Sigmoid colon (tissue), 7 donors: ENCODE measurements at places on chromosomes 4 and X. TPM values are rescaled to one million over a fixed set of nuclear protein-coding genes. Genes with fewer than 3 reads are reported as not detected.

NLRP2B gene
- 0.16 TPM for total RNA-seq

GRCh38 chr4:135949931-135950330 lies 1582.4 kb downstream of the PCDH18 start:
- H3K36me3 ChIP-seq: no peaks in the 10 kb centered on the region
- no peaks in the 10 kb centered on the region for H3K27me3 ChIP-seq
- no peak overlapping the region for H3K27ac ChIP-seq
- DNase-seq: no peak
- no peaks in the 10 kb centered on the region for H3K4me1 ChIP-seq

DNA sequence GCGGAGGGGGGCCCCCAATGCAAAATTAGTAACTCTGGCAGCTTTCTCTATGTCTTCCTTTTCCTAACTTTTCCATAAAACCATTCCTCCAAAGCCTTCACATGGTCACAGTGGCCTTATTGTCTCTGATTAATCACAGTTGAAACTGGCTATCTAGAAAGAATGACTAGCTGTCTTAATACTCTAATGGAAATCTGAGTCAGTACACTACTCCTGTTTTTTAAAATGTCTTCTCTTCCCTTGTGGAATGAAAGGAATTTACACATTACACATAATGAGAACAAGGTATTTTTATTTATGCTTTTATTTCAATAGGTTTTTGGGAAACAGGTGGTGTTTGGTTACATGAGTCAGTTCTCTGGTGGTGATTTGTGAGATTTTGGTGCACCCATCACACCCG lies 66.3 kb upstream of the PUDP start:
- no peak overlapping the region for H3K27ac ChIP-seq
- H3K4me3 ChIP-seq: no peak overlapping the region
- no peaks in the 10 kb centered on the region for H3K4me1 ChIP-seq
- H3K27me3 ChIP-seq: no peaks in the 10 kb centered on the region
- H3K36me3 ChIP-seq: no peaks in the 10 kb centered on the region
- DNase-seq: no peak

DNA sequence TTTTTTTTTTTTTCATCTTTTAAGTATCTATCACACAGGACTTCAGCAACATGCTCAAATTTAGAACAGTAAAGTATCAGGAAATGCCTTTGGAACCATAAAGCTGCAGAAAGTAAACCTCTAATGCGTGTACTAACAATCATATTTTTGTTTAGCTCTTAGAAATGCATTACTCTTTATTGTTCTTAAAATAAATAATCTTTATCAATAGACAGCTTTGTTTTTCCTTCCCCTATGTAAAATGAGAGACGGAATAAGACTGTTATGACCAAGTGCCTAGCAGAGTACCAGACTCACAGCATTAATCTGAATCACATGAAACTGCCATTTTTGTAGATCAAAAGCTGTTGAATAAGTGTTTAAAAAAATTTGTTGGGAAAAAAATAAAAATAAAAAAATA lies 50.5 kb upstream of the COL25A1 start:
- H3K27me3 ChIP-seq: no peaks in the 10 kb centered on the region
- H3K4me1 ChIP-seq: no peaks in the 10 kb centered on the region
- no peak for DNase-seq
- H3K36me3 ChIP-seq: no peaks in the 10 kb centered on the region
- H3K4me3 ChIP-seq: no peak overlapping the region
- no peak overlapping the region for H3K27ac ChIP-seq

DNA sequence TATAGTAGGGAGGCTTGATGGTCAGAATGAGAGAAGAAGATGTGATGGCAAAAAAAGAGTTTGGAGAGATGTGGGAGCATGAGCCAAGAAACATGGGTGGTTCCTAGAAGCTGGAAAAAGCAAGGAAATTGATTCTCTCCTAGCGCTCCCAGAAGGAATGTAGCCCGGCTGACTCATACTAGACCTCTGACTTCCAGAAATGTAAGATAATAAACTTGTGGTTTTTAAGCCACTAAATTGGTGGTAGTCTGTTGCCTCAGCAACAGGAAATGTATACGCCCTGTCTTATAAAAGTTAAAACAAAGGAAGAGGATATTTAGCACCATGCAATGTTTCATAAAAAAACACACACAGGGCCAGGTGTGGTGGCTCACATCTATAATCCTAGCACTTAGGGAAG lies 182.7 kb upstream of the PCDH7 start:
- H3K27ac ChIP-seq: no peak overlapping the region
- H3K4me3 ChIP-seq: no peak overlapping the region
- no peaks in the 10 kb centered on the region for H3K27me3 ChIP-seq
- H3K36me3 ChIP-seq: no peaks in the 10 kb centered on the region

- no peak for DNase-seq
- H3K4me3 ChIP-seq: peak overlapping the region; percentile 74
- H3K36me3 ChIP-seq: no peaks in the 10 kb centered on the region
- no peaks in the 10 kb centered on the region for H3K4me1 ChIP-seq
- H3K27me3 ChIP-seq: no peaks in the 10 kb centered on the region
- peak overlapping the region; percentile 85 for H3K27ac ChIP-seq
Observed at GRCh38 chr4:104492183-104492771, 2.4 kb downstream of the CXXC4 start.

GRCh38 chrX:96449896-96450295 lies 234.7 kb upstream of the DIAPH2 start:
- no peak overlapping the region for H3K27ac ChIP-seq
- no peaks in the 10 kb centered on the region for H3K27me3 ChIP-seq
- H3K4me3 ChIP-seq: no peak overlapping the region
- H3K4me1 ChIP-seq: no peaks in the 10 kb centered on the region

DNA sequence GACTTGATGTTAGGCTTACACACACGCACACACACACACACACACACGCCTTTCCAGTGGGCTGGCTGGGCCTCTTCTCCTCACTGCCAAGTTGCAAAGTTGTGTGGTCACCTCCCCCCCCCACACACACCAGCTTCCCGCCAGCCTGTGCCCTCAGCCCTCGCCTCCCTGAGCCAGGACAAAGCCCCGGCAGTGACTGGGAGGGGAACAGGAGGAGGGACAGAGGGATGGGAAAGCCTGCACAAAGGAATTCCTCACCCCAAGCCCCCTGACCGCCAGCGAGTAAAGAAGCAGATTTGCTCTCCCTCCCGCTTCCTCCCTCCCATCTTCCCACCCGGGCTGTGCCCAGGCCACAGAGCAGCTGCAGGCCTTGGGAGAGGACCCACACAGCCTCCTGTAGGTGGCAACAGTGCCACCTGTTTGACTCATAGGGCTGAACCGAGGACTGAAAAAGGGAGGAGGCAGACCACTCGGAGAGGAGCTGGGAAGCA lies at the start of gene GDPD2:
Gene GDPD2, plus strand, starts transcription at position 464 of the 491 bp plus-strand sequence. CDS start 1,671 bp downstream, outside the sequence.
- no peak for DNase-seq
- H3K4me1 ChIP-seq: no peaks in the 10 kb centered on the region
- H3K4me3 ChIP-seq: no peak within 1 kb of the TSS
- H3K27ac ChIP-seq: no peak within 1 kb of the TSS
- no peaks in the 10 kb centered on the region for H3K27me3 ChIP-seq

- no peak overlapping the region for H3K4me3 ChIP-seq
- no peak overlapping the region for H3K27ac ChIP-seq
- no peak for DNase-seq
- no peaks in the 10 kb centered on the region for H3K36me3 ChIP-seq
- no peaks in the 10 kb centered on the region for H3K4me1 ChIP-seq
Observed at GRCh38 chr4:183300655-183301054, 19.4 kb downstream of the CLDN22 start.

DCAF12L1 gene
- total RNA-seq: not detected

CCDC149 gene
- total RNA-seq: 16.1 TPM

GRCh38 chrX:53235566-53235965 lies 10.6 kb upstream of the KDM5C start:
- H3K4me3 ChIP-seq: no peak overlapping the region

DNA sequence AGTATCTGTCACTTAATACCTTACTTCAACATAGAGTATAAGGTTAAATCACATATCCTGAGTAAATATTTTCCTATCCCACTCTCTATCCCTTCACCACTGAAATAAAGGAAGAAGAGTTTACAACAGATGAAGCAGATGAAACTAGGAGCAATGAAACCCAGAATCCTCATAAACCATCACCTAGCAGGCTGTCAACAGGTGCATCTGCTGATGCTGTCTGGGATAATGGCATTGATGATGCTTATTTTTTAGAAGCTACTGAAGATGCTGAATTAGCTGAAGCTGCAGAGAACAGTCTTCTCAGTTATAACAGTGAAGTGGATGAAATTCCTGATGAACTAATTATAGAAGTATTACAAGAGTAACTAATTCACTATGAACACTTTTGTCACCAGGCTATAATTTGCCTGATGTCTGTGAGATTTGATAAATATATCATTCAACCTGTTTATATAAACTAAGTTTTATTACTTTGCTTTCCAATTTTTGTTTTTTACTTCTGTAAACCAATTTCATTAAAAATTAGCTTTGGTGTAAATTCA lies 39.4 kb downstream of the CENPU start:
- no peak overlapping the region for H3K27ac ChIP-seq
- H3K27me3 ChIP-seq: no peaks in the 10 kb centered on the region

DNA sequence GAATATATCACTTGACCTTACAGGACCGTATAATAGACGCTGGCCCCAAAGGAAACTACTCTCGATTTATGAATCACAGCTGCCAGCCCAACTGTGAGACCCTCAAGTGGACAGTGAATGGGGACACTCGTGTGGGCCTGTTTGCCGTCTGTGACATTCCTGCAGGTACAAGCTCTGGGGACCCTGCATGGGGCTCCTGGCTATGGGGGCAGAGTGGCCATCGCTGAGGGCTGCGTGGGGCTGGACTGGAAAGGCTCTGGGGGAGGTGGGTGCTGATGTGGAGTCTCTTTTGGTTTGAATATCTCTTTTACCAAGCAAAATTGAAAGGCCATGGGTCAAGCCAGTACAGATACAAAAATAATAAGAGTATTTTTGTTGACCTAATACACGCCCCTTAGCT lies 33.9 kb downstream of the NELFA start:
- peak; percentile 25 for DNase-seq
- no peaks in the 10 kb centered on the region for H3K4me1 ChIP-seq
- H3K27me3 ChIP-seq: no peaks in the 10 kb centered on the region
- H3K36me3 ChIP-seq: peaks cover 45% of the 10 kb centered on the region

TRIM60 gene
- total RNA-seq: not detected

GRCh38 chr4:107034996-107035818 lies 906 bp downstream of the DKK2 start:
- H3K27ac ChIP-seq: no peak overlapping the region
- no peaks in the 10 kb centered on the region for H3K27me3 ChIP-seq
- DNase-seq: peak; percentile 63
- no peaks in the 10 kb centered on the region for H3K36me3 ChIP-seq

COL4A6 gene
- 3.0 TPM for total RNA-seq

DNA sequence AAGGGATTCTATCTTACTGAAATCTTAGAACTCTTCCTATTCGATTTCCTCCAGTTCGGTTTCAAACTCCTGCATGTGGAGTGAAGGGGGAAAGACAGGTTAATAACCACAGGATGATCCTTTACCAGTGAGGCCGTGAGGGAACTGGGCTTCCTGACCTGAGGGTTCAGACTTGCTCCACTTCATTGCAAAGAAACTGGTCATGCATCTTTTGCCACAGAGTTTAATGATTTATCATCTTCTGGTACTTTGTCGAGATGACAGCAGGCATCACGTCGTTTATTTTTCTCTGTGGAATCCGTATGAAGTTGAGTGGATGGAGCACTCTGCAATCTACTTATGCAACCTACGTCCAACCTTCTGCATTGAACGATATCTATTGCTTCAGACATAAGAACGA lies 145.9 kb upstream of the NLGN4X start:
- no peaks in the 10 kb centered on the region for H3K36me3 ChIP-seq
- no peak for DNase-seq
- no peaks in the 10 kb centered on the region for H3K27me3 ChIP-seq
- H3K4me3 ChIP-seq: no peak overlapping the region
- H3K27ac ChIP-seq: no peak overlapping the region

DNA sequence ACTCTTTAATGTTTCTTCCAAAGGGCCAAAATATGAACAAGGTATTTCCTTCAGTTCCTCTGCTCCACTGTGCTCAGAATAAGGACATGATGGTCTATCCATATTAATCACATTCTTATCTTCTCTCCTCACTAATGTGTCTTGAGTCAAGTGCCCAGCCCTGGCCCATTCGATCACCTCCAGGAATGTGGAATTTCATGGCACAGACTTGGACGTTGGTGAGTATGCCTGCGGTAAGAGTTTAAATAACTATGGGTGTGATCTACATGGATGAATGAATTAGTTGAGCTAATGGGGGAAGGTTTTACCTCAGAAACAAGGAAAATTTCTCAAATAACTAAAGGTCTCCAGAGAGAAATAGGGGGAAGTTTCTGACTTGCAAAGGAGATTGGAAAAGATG lies 174.0 kb downstream of the NPFFR2 start:
- H3K27ac ChIP-seq: no peak overlapping the region
- H3K27me3 ChIP-seq: no peaks in the 10 kb centered on the region
- H3K4me1 ChIP-seq: no peaks in the 10 kb centered on the region

GRCh38 chr4:81085291-81085690 lies 54.8 kb downstream of the BMP3 start:
- no peak for DNase-seq
- no peak overlapping the region for H3K27ac ChIP-seq
- H3K36me3 ChIP-seq: no peaks in the 10 kb centered on the region
- H3K4me1 ChIP-seq: no peaks in the 10 kb centered on the region
- H3K4me3 ChIP-seq: no peak overlapping the region
- no peaks in the 10 kb centered on the region for H3K27me3 ChIP-seq

DNA sequence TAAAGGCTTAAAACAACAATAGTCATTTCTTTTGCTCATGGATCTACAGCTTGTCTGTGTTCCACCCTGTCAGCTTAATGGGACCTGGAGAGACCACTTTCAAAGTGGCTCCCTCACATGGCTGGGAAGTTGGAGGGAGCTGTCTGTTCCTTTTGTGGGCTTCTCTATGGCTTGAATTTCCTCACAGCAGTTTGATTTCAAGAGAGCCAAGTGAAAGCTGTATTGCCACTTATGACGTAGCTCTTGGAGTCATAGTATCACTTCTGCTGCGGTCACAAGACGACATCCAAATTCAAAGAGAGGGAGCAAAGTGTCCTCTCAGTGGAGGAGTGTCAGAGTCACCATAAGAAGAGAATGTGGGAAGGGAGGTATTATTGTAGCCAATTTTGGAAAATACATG lies 22.7 kb upstream of the ACSL1 start:
- no peak overlapping the region for H3K27ac ChIP-seq
- no peaks in the 10 kb centered on the region for H3K4me1 ChIP-seq
- no peak for DNase-seq
- H3K4me3 ChIP-seq: no peak overlapping the region
- H3K36me3 ChIP-seq: no peaks in the 10 kb centered on the region

GRCh38 chrX:13620207-13620606 lies 32.7 kb upstream of the TCEANC start:
- H3K27me3 ChIP-seq: no peaks in the 10 kb centered on the region
- H3K4me3 ChIP-seq: no peak overlapping the region
- no peak overlapping the region for H3K27ac ChIP-seq
- H3K4me1 ChIP-seq: no peaks in the 10 kb centered on the region

DNA sequence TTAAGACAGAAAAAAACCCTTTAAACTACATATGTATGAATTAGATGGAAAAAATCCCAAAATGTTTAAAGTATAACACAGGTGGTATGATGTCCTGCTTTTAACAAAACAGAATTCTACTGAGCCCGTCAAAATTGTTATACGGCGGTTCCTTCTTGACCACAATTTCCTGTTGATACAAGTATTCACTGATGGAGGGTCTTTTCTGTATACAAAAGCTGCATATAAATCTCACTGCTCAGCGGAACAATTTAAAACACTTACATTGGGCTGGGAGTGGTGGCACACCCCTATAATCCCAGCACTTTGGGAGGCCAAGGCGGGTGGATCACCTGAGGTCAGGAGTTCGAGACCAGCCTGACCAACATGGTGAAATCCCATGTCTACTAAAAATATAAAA lies 62.4 kb downstream of the RPS6KA3 start:
- no peak overlapping the region for H3K4me3 ChIP-seq
- H3K27ac ChIP-seq: no peak overlapping the region
- H3K27me3 ChIP-seq: no peaks in the 10 kb centered on the region
